Stimulated activated CD4-positive, alpha-beta T cell treated with anti-CD3 and anti-CD28 coated beads, Interleukin-4, amount 100 ng/mL, for 1 hour (primary cell): ENCODE measurements at places on chromosomes 5 and 9.

- DNase-seq: no peak
These were observed 7.6 kb downstream of the SEC16A start for GRCh38 chr9:136474974-136475865.

DNA sequence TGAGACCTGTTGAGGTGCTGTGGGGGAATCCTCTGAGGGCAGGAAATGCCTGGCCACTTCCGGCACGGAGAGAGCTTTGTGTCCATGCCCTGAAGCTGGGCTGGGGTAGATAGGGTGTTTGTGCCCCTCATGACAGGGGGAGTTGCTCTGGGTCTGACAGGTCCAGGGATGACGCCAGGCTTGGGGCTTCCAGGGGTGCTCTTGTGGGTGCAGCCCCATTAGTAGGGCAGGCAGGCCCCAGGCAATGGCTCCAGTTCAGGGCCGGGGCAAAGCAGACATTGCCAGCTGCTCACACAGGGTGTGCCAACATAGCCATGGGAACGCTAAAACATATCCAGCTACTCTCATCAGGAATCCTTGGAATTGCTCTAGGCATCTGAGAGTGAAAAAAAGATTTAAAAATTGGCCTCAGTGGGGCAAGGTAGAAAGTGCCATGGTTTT lies 21.1 kb downstream of the PITX1 start:
- no peak for DNase-seq

DNA sequence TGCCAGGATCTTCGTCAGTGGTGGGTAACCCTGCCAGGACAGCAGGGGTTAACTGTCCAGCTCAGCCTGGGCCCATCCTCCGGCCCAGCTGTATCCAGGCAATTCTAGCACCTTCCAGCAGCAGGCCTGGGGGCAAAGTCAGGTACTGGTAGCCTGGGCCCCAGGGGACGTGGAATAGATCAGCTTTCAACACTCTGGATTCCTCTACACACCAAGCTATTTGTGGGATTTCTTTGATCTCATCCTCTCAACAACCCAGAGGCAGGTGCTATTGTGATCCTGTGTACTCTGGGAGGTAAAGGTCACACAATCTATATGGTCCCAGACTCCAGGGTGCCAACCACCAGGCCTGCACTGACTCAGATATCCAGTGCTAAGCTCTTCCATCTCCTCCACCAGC lies 8.7 kb upstream of the SPOUT1 start:
- DNase-seq: no peak

GRCh38 chr5:17177501-17178372 lies 39.7 kb upstream of the BASP1 start:
- DNase-seq: no peak

- peak; percentile 6 for DNase-seq
These were observed 218.2 kb downstream of the MAST4 start for GRCh38 chr5:66814146-66814991.
